Right ventricle myocardium superior (tissue), 1 donor: ENCODE measurements at places on chromosomes 2 and 18.

- DNase-seq, result no peak
Observed at GRCh38 chr2:160334028-160334741, 134.1 kb upstream of the ITGB6 start.

GRCh38 chr2:46388881-46389280 lies 90.5 kb upstream of the TMEM247 start:
- DNase-seq, result no peak

GRCh38 chr2:223725494-223725893 lies 111.9 kb downstream of the AP1S3 start:
- DNase-seq, result peak; percentile 72

DNA sequence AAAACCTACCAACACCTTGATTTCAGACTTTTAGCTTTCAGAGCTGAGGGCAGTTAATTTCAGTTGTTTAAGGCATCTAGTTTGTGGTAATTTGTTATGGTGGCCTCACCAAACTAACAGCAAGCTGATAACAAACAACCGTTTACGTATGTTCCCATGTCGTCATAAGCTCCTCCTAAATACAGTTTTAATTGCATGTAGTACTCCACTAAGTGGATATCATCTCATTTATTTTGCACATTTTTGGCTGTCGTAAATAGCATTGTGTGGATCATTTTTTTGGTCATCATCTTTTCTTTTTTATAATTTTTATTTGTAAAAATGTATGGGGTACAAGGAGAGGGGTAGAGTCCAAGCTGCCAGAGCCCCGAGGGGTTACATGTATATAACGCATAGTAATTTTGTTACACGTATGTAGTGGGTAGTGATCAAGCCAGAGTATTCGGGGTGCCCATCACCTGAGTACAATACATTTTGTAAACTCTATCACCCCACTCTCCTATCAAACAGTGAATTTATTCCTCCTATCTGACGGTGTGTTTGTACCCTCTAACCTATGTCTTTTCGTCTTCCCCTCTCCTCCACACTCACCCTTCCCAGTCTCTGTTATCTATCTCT lies 89.2 kb upstream of the MYCN start:
- DNase-seq, result no peak

DNA sequence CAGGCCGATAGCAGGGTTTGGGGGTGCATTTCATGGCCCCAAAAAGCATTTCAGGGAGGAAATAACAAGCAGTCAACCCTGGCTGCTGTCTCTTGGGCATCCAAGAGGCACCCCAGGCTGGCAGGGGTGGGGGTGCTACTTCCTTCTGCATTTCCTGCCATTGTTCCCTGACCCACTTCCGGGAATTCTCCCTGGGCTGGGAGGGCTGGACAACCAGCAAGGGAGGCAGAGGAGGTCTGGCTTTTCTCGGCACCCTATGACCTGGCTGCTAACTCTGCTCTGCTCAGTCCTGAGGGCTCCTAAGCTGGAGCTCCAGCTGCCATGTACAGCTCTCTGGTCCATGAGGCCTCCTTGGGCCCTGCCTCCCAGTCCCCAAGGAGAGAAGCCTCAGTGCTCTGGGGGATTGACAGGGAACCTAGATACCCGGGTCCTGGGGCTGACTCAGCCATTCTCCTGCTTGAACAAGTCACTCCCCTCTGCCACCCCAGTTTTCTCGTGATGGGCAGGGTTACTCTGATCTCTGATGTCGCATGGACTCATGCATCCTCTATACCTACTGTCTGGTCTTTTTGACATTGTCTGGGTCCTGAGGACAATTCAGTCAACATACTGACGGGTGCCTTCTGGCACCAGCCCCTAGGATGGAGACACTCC lies 47.2 kb downstream of the DYSF start:
- DNase-seq, result peak; percentile 57

GRCh38 chr18:48884306-48884705 lies 66.5 kb downstream of the SMAD7 start:
- DNase-seq, result peak; percentile 33

- DNase-seq, result no peak
Observed at GRCh38 chr2:109124982-109125592, 3.9 kb upstream of the SH3RF3 start.

DNA sequence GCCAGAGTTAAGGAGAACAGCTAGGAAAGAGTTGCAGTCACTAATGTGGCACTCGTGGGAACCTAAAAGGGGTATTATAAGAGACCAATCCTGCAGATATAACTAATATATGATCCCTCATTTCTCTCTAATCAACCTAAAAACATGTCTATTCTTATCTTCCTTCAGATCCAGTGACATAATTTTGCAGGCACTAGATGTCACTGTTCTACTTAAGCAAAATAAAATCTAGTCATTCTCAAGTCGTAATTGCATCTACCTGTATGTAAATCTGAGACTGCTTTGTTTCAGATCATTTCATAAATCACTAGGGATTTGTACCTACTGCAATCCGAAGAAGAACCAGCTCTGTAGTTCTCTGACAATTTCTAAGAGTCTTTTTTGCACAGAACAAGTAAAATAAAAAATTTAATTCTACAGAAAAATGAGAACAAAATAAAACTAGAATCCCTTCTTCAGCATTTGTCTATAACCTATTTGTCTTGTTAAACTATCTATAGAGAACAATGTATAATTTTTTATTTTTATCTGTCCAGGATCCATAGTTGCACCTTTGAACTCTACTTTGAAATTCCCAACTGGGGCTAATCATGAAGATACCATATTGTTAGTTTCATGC lies 56.5 kb upstream of the ERBB4 start:
- no peak for DNase-seq

- DNase-seq, result no peak
Observed at GRCh38 chr2:225027061-225027762, 15.1 kb downstream of the DOCK10 start.

DNA sequence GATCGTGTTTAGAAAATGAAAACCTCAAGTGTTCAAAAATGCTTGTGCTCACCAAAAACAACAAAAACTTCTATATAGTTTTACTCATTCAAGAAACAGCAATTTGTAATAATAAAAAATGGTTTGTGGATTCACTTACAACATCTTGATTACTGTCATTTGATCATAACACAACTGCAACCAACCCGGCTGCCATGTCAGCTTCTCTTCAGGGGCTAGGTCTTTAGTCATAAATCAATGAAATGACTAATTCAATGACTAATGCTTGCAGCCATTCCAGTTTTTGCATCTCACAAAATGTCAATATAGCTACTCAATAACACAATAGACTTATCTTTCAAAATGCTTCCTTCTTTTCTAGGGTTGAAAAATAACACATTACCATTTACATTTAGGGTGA lies 128.0 kb downstream of the OLA1 start:
- DNase-seq, result no peak

DNA sequence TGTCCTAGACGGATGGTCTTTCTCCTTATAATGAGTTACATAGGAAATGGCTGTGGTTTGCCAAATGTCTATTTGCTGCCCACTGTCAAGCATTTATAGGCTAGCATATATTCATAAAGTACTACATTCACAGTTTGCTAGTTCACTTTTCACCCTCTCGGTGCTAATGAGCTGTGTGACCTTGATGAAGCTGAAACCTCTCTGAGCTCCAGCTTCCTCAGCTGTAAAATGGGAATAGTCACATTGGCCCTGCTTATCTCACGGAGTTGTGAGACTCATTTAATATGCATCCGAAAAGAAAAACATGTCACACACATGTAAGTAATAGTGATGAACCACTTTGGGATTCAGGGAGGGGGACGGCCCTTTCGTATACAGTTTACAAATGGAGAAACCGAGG lies 17.0 kb downstream of the PRKCE start:
- DNase-seq, result no peak

DNA sequence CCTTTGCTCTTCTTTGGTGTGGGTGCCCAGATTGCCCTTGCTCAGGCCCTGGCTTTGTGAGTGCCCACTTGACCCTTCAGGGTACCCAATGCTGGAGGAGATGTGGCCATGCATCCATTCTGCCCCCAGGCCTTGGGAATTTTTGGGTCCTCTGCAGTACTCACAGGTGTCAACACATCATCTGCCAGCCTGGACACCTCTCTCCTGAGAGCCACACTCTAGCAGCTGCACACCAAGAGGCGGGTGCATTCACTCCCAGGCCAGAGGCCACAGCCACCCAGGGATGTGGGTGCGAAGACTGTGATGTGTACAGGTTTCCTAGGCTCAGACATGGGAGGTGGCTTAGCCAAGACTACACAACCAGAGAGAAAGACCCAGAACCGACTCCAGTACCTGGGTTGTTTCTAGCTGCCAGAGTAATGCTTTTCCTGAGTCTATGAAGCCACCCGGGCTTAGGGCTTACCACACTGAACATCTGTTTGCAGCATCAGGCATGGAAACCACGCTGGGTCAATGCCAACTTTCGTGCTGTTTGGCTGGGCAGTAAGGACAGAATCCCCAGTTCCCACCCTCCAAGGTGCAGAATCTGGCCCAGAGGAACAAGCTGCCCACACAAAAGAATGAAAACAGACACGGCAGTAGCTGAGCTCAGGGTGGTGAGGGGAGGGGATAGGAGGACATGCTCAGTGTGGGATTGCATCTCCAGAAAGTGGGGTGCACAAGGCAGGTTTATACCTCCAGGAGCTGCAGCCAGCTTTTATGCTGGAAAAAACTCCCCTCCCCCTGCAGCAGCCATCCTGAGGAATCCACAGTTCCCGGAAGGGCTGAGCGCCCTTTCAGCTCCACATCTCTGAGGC lies 40.1 kb downstream of the KCNF1 start:
- no peak for DNase-seq

GRCh38 chr2:16744521-16744920 lies 78.9 kb upstream of the CYRIA start:
- DNase-seq, result no peak
